ENCODE measurements at places on chromosomes 7 and 10.

GRCh38 chr10:127194111-127194510 is 2.3 kb downstream of the INSYN2A start:
- DNase-seq: no peak

DNA sequence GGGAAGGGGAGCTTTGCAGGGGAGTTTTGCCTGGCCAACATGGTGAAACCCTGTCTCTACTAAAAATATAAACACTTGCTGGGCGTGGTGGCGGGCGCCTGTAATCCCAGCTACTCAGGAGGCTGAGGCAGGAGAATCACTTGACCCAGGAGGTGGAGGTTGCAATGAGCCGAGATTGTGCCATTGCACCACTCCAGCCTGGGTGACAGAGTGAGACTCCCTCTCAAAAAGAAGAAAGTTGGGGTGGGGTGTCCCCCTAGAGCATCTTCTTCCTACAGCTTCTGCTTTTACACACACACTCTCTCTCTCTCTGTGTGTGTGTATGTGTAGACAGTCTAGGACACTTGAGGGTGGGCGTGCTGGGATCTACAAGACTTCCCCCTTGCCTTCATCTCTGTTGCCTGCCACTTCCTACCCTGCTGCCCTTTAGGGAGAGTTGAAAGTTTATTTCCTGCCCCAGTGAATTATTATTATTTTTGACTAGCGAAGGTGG is 21.7 kb downstream of the PLAU start:
- no peak for DNase-seq

- no peak for DNase-seq
Measured at GRCh38 chr7:51366930-51367613, 50.5 kb upstream of the COBL start.

DNA sequence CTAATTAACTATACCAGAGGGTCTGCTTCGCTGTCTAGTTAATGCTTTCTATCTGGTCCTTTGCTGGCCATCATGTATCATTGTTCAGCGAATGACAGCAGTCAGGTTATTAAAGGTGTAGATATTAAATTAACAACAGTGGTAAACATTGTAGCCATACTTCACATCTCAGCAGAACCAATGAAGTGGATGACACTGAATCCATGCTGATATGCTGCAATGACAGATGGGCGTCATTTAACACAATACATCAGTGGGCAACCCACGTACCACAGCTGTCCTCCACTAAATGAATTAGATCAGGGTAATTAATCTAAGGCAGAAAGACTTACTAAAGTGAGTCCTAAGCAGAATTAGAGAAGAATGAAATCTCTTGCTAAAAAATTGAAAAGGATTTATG is 767.2 kb downstream of the NXPH1 start:
- no peak for DNase-seq
